ENCODE measurements at places on chromosomes 1 and 21. TPM values are rescaled to one million over a fixed set of nuclear protein-coding genes. Genes with fewer than 3 reads are reported as not detected.

The KRTAP12-1 gene
- total RNA-seq, result not detected

The LIPI gene
- not detected for total RNA-seq

The MFSD2A gene
- 0.33 TPM for total RNA-seq

The IL24 gene
- not detected for total RNA-seq

The CA14 gene
- total RNA-seq, result not detected

The KRTAP21-2 gene
- not detected for total RNA-seq

The ARTN gene
- not detected for total RNA-seq

The DENND4B gene
- total RNA-seq, result 8.5 TPM

The ENAH gene
- total RNA-seq, result 14.1 TPM

The UBE2U gene
- not detected for total RNA-seq

The AMY1B gene
- total RNA-seq, result not detected

The PADI2 gene
- total RNA-seq, result under 0.01 TPM

The SPOCD1 gene
- total RNA-seq, result 0.86 TPM

The C1orf87 gene
- total RNA-seq, result not detected

The HFM1 gene
- total RNA-seq, result 0.69 TPM

The AP4B1 gene
- total RNA-seq, result 19.4 TPM

The FMOD gene
- 4.5 TPM for total RNA-seq

The CYP4X1 gene
- 0.87 TPM for total RNA-seq

The CD5L gene
- total RNA-seq, result not detected
